Pulmonary artery endothelial cell (primary cell): ENCODE measurements at places on chromosomes 5 and 9. TPM values are rescaled to one million over a fixed set of nuclear protein-coding genes. Genes with fewer than 3 reads are reported as not detected.

FRRS1L gene
- total RNA-seq, result under 0.01 TPM in 1 of 2 replicates, not detected in the other

RASEF gene
- total RNA-seq, result 0.07 TPM in 1 of 2 replicates, not detected in the other

TICAM2 gene
- 1.1 and 2.1 TPM in 2 replicates for total RNA-seq

NR2F1 gene
- total RNA-seq, result 31.3 and 32.4 TPM in 2 replicates

PCDHGA11 gene
- 8.7 and 11.1 TPM in 2 replicates for total RNA-seq

TAF11L10 gene
- not detected in 2 replicates for total RNA-seq

STC2 gene
- total RNA-seq, result 28.9 and 32.7 TPM in 2 replicates

SPAG8 gene
- total RNA-seq, result 0.20 and 0.25 TPM in 2 replicates

RBM18 gene
- 6.9 and 11.3 TPM in 2 replicates for total RNA-seq

CEL gene
- total RNA-seq, result 0.07 and 0.18 TPM in 2 replicates

TXNDC8 gene
- not detected in 2 replicates for total RNA-seq

CNTFR gene
- not detected in 2 replicates for total RNA-seq

IFNA10 gene
- not detected in 2 replicates for total RNA-seq

FAM169A gene
- 0.13 and 0.71 TPM in 2 replicates for total RNA-seq

COL15A1 gene
- total RNA-seq, result not detected in 2 replicates

ZFP37 gene
- total RNA-seq, result 1.7 and 2.3 TPM in 2 replicates

ADGRV1 gene
- total RNA-seq, result 0.04 and 0.20 TPM in 2 replicates

ADGRD2 gene
- not detected in 2 replicates for total RNA-seq

LRRC19 gene
- not detected in 2 replicates for total RNA-seq
